ENCODE measurements at places on chromosomes 1 and 21.

DNA sequence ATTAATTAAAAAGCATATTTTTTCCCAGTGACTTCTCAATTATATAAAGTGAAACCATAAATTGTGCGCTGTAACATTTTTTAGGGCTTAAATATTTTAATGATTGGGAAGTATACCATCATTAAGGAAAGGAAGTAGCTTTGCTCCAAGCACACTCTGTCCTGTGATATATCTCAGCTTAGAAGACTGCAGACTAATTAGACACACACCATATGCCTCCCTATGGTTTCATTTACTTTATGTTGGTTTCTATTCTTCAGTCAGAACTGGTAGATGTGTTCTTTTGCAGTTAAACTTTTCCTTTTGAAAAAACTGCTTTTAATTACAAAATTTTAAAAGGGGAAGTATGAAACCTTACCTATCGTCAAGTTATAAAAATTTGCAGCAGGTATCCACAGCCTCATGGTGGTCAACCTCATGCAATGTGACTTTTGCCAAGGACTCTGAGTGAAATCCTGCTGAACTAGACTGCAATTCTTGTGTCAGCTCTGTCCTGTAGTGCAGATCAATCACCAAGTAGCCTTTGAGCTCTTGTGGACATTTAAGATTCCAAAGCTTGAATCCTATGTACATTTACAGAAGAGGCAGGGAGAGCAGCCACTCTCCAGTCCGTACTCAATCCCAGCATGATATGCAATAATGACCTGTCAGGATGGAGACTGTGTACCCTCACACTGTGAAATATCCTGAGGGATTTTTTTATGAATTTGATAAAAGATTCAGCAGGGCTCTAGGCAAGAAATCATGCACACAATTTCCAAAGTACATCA is 149.1 kb downstream of the AMY1C start:
- DNase-seq = no peak

DNA sequence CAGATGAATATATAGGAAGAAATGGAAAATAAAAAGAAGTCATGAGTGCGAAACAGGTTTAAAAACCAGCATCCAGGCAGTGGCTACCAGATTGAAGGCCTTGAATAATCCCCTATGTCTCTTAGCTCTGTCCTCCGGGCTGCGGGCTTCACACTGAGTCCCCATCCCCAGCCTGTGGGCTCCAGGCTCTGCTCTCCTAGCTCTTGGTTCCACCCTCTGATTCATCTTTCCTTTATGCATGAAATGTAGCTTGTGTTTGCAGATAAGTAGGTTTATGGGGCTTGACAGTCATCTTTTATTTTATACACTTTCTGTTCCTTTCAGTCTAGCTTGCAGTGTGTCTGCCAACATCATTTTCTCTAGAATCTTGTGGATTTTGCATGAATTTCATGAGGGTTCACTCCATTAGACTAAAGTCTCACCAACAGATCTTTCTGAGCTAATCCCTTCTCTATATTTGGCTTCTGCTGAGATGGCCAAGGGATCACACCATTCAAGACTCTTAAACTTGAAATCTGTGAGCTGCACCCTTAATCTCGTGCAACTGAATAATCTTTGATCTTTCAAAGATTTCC is 174.5 kb downstream of the PLPPR4 start:
- DNase-seq = no peak

- DNase-seq = peak; percentile 3
Measured at GRCh38 chr21:28160378-28160777, 832.3 kb downstream of the LTN1 start.

- no peak for DNase-seq
Measured at GRCh38 chr21:44815852-44816628, 1.8 kb downstream of the SUMO3 start.

DNA sequence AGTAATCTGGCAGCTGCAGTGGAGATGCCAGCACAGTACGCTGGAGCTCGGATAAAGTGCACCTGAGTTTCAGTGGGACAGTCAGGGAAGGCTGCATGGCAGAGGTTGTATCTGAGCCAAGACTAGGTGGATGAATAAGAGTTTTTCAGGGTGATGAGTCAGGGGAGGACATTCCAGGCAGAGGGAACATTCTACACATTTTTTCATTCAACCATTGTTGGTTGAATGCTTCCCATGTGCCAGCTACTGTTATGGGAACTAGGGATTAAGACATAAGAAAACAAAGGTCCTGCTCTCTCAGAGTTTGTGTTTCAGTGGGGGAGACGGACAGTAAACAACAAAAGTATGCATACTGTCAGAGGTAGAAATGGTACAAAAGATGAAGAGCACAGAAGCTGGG is 5.2 kb downstream of the LEPR start:
- peak; percentile 74 for DNase-seq

- no peak for DNase-seq
Measured at GRCh38 chr1:168092566-168093355, 44.0 kb downstream of the GPR161 start.

GRCh38 chr1:61215119-61215518 is 132.8 kb downstream of the NFIA start:
- no peak for DNase-seq

GRCh38 chr1:112363636-112364035 is 32.4 kb upstream of the CTTNBP2NL start:
- no peak for DNase-seq

DNA sequence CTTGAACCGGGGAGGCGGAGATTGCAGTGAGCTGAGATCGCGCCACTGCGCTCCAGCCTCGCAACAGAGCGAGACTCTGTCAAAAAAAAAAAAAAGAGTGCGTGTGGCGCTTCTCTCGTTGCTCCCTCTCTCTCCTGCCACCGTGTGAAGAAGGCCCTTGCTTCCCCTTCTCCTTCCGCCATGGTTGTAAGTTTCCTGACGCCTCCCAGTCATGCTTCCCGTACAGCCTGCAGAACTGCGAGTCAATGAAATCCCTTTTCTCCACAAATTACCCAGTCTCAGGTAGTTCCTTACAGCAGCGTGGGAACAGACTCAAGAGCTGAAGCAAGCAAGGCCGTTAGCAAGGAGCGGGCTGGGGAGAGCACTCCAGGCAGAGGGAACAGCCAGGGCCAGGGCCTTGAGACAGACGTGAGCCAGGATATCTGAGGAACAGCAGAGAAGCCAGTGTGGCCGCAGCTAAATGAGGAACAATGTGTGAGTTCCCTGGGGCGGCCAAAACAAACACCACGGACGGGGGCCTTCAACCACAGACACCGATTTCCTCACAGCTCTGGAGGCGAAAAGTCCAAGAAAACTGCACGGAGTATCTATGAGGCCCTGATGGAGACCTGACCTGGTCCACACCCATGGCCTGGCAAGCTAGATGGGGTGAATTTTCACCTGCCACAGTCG is 54.2 kb upstream of the ETS2 start:
- no peak for DNase-seq

GRCh38 chr1:91744953-91745639 is 140.9 kb downstream of the TGFBR3 start:
- no peak for DNase-seq

GRCh38 chr1:115222616-115223402 is 115.2 kb downstream of the NGF start:
- DNase-seq = no peak

DNA sequence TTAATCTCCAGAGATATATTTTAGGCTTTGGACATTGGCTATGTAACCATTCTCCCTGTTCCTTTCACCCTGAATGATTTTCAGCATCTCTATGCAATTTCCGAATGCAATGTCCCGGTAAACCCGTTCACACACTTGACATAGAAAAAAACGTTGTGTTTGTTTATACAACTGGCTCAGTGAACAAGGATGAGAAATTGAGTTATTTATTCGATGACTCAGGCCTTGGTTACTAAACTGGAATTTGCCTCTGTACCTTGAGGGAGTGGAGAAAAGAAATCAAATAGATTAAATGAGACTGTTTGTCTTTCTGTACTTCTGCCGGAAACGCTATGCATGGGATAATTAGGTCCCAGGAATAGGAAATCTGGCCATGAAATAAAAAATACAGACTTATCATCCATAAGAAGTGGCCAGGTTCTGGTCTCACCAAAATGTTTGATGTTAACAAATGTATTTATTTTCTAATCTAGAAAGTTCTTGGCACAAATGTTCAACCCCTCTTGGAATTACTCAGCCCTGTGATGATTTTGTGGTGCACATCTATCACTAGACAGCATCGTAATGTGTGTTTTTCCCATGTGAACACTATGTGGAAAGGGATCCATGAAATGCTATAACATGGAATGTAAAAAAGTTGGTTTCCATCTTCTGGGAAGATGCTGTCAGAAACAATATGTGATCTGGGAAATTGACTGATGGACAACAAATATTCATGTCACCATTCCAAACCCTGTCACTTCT is 253.9 kb downstream of the DUSP10 start:
- peak; percentile 9 for DNase-seq

DNA sequence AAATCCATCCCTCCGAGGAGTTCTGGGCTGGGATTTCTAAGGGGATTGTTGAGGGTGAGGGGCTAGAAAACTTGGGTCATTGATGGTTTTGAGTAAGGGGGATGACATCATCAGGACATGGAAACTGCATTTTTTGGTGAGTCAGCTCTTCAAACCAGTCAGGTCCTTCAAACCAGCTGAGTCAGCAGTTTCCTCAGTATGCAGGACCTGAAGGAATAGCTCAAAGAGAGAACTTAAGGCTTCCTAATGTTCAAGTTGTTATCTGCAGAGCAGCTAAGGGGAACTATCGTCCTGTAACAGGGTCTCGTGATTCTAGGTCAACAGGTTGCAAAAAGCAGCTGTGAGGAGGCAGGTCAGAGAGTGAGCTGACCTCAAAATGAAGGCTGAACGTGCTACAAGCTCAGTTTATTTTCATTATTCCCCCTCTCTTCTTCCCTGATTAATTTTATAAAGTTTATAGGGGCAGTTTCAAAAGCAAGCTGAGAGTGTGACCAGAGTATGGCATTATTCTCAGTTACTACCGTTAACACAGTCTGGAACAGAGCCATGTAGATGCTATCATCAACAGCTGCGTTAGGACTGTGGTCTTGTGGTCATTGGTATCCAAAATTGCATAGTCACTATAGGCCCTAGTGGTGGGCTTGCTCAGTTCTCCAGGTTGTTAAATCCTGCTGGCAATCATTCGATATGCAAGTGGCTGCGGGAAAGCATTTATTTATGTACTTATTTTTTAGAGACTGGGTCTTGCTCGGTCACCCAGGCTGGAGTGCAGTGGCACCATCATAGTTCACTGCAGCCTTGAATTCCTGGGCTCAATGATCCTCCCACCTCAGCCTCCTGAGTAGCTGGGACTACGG is 10.7 kb upstream of the SDC3 start:
- no peak for DNase-seq

- peak; percentile 95 for DNase-seq
Measured at GRCh38 chr1:235067396-235068157, 61.1 kb downstream of the TOMM20 start.

DNA sequence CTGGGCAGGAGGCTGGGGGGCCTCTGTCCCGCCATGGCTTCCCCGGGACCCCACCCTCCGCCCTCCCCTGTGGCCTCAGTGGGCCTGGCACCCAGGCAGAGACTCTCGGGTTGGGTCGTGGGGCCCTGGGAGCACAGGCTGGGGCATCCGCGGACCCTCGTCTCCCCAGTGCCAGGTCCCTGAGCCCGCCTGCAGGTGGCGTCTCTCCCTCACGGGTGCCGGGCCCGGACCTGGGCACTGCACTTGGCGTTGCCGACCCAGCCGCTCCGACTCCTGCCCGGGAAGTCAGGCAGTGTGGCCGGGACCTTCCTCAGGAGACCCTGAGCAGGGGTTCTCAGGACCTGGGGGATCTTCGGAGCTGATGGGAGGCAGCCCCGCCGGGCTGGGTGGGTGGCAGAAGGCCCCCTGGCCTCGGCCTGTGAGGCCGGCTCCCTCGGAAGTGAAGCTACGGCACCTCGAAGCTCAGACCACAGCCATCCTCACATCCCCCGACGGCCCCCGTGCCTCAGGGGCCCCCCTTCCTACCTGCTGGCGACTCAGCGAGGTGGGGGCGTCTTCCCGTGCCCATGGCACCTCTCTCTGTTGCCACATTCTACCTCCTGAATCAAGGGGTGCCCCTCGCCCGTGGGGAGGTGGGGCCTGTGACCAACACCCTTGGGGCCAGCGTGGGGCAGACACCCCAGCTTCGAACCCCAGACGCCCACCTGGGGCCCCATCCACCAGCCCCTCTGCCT is 6.4 kb upstream of the C1orf159 start:
- peak; percentile 94 for DNase-seq

- DNase-seq = peak; percentile 24
Measured at GRCh38 chr1:119773711-119774241, 5.1 kb upstream of the HMGCS2 start.

DNA sequence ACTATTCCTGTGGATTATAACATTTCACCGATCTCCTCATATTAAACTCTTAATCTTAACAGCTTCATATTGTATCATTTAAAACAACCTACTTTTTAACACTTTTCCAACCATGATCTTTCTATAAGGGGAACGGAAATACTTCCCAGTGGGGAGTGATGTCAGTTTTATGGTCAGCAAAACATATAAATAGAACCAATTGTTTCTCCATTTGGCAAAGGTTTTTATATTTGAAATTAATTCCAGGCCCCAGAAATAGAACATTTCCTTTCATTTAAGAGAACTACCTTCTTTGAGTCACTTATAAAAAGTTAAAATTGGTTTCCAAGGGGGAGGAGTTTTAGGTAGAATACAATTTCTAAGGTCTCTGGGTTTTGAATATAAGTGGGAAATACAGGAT is 189.6 kb downstream of the TGFBR3 start:
- DNase-seq = no peak

DNA sequence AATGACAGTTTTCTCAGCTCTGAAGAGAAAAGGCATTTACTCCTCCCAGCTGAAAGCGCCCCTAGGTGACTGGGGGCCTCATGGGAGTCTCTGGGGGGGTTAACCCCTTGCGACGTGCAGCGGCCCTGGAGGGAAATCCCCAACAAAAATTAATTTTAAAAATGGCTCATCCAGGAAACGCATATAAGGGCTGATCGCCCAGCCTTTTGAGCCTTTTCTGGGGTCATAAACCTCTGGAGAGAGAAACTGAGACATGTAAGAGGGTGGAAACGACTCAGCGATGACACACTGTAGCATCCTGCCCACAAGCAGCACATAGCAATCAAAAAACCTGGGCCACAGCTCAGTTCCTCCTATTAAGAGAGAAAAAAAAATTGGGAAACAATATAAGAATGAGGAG is 20.4 kb upstream of the HPDL start:
- no peak for DNase-seq

DNA sequence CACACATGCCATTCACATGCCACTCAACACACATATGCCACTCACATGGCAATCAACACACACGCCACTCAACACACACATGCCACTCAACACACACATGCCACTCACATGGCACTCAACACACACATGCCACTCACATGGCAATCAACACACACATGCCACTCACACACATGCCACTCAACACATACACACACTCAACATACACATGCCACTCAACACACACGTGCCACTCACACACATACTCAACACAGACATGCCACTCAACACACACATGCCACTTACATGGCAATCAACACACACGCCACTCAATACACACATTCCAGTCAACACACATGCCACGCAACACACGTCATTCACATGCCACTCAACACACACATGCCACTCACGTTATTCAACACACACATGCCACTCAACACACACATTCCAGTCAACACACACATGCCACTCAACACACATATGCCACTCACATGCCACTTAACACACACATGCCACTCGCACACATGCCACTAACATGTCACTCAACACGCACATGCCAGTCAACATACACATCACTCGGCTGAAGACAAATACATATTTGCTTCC is 182.9 kb downstream of the NPHP4 start:
- no peak for DNase-seq

- DNase-seq = no peak
Measured at GRCh38 chr1:175572932-175573868, 170.2 kb downstream of the TNR start.

All from GM03348 (cell line).